ENCODE measurements at places on chromosomes 3 and 15.
A peak's percentile ranks its signal among the peaks of the same experiment; 100 is the strongest.

- no peak for DNase-seq
Observed at GRCh38 chr15:77568014-77568972, 64.4 kb downstream of the LINGO1 start.

DNA sequence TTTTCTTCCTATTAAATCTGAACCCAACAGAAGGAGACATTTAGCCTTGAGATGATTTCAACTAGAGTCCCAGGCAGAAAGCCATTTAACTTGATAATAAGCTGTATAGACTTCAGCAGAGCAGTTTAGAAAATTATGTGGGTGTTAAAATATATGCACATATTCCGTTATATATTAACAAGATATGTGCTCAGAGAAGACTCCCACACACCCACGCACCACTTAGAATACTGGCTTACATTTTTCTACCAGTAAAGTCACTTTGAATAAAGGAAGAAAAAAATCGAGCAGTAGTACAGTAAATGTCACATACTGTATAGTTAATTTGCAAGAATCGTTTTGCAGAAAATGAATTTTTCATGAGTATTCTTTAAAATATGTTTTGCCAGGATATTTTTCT is 599.3 kb downstream of the FGF12 start:
- DNase-seq: no peak

- DNase-seq: no peak
Observed at GRCh38 chr3:50926868-50927267, 252.1 kb downstream of the DOCK3 start.

GRCh38 chr15:83322061-83322460 is 37.6 kb upstream of the BNC1 start:
- DNase-seq: no peak

DNA sequence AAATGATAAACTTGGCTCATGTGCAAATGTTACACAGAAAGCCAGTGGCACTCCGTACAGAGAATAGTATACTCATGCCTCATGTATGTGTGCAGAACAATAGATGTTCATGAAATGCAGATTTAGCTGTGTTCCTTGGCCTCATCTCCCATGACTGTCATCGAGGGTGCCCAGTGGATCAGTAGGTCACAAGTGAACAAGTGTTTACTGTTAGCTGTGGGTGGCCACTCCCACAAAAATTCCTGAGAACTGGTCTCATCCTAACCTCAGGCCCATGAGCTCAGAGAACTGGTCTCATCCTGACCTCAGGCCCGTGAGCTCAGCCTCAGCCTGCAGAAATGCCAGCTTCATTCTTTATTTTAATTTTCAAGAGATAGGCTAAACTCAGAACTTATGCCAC is 124.1 kb downstream of the GADL1 start:
- peak; percentile 86 for DNase-seq

DNA sequence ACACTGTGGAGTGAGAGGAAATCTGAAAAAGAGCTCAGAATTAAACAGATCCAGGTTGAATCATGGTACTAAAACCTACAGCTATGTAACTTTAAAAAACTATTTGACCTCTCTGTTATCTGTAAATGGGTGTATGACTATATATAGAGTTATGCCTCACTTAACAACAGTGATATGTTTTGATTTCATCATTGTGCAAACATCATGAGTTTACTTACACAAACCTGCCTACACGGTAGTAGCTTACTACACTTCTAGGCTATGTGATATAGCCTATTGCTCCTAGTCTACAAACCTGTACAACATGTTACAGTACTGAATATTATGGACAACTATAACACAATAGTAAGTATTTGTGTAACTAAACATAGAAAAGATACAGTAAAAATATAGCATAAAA is 191.6 kb upstream of the MEIS2 start:
- DNase-seq: no peak

DNA sequence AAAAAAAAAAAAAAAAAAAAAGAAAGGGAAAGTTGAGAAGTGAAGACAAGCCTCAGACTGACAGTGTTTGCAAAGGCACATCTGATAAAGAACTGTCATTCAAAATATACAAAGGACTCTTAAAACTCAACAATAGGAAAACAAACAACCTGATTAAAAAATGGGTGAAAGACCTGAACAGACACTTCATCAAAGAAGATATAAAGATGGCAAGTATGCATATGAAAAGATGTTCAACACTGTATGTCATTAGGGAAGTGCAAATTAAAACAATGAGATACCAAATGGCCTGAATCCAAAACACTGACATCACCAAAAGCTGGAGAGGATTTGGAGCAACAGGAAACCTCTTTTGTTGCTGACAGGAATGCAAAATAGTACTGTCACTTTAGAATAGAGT is 48.6 kb downstream of the MCCC1 start:
- DNase-seq: no peak

DNA sequence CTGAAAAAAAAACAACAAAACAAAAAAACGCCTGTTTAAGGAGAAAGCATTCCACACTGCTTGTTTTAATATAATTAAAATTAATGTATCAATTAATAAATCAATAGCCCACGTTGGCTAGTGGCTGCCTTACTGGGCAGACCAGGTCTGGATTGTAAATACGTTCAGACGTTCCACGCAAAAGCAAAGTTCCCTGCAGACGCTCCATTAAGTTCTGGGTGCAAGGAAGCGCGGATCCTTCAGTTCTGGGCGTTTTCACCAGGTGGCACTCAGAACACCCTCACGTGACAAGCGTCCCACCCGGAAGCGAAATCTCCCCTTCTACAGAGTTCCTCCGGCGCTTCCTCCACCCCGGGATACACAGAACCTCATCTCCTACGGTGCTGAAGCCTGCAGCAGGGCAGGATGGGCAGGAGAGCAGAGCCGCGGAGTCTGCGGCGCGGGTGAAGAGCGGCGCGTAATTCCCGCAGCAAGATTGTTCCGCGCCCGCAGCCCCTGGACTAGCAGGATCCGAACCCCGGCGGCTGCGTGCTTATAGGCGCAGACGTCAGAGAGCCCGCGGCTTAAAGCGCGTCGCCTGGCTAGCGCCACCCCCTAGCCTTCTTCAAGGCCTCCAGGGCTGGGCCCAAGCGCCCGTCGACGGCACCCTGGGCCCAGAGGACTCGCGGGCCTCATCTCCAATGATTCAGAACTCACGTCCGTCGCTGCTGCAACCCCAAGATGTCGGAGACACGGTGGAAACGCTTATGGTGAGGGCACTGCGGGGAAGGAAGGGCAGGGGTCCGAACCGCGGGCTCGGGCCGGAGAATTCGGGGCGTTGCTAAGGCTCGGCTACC is at the start of gene SLC25A38:
Gene SLC25A38, plus strand, starts transcription at position 326 of the 836 bp plus-strand sequence. Its CDS starts 355 bp downstream, at position 681.
- DNase-seq: peak; percentile 91

GRCh38 chr15:51369451-51369761 is 28.0 kb downstream of the GLDN start:
- peak; percentile 30 for DNase-seq

DNA sequence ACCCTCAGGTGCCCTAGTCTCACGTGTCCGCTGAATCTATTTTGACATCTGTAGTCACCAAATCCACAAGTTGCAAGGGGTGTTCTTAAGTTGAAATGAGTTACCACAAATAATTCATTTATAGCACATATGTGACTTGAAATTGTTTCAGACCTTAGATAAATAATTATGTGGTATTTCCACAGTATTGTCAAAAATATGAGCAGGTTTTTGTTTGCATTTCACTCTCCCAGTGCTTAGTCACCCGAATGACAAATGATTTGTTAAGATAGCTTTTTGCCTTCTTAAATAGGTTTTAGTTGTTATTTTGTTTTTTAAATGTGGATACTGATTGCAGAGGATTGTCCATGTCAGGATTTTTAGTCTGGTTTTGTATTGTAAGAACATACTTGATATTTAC is 2.6 kb downstream of the MFSD1 start:
- DNase-seq: no peak

DNA sequence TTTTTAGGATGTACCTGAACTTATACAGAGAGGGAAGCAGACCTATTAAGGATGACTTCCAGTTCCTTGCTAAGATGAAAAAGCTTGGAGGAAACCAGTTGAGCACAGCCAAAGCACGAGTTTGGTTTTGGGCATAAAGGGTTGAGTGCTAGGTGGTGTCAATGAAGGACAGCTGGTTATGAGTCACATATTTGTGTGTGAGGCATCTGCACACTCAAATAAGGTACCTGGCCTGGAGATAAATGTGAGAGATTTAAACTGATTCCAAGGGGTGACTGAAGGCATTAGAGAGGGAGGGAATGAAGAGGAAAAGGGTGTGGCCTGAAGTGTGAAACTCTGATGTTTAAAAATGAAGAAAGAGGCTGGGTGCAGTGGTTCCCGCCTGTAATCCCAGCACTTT is 486.7 kb downstream of the DIPK2A start:
- DNase-seq: no peak

DNA sequence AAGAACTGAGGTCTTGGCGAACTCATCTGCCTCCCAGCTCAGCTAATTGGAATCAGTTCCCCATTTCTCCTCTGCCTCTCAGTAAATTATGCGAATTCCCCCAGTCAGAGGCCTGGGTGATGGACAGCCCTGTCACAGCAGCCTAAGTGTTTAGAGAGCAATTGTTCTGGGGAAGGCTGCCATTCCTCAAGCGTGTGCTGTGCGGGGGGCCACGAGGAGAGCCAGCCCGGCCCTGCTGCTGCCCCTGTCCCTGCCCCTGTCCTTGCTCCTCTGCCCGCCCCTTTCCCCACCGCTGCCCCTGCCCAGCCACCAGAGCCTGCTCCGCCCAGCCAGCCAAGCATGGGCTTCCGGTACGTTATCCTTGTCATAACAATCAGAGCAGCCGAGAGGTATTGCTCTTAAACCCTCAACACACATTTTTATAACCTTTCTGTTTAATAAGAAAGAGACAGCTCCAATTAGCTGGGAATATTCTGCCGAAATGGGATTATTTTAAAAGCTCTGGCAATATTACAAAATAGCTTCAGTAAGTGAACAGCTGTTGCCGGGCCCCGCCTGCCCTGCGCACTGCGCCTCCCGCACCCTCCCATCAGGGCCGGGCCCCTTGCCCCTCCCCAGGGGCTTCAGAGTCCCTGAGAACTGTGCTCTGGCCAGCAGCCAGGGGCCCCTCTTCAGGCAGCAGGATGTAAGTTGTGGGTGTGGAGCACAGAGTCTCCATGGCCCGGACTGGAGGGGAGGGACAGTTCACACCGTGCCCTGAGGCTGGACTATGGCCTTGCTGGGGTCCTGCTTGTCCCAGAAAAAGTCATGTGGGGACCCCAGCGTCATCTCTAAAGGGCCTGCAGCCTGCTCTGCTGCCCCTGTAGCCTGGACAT is 12.4 kb upstream of the CACNA2D2 start:
- peak; percentile 48 for DNase-seq

- peak; percentile 83 for DNase-seq
Observed at GRCh38 chr15:45919806-45920205, 285.0 kb downstream of the SQOR start.

- peak; percentile 34 for DNase-seq
Observed at GRCh38 chr3:81521855-81522254, 239.6 kb downstream of the GBE1 start.

- no peak for DNase-seq
Observed at GRCh38 chr3:88616413-88616812, 466.7 kb downstream of the C3orf38 start.

GRCh38 chr3:141784531-141784930 is 21.3 kb downstream of the GRK7 start:
- no peak for DNase-seq

DNA sequence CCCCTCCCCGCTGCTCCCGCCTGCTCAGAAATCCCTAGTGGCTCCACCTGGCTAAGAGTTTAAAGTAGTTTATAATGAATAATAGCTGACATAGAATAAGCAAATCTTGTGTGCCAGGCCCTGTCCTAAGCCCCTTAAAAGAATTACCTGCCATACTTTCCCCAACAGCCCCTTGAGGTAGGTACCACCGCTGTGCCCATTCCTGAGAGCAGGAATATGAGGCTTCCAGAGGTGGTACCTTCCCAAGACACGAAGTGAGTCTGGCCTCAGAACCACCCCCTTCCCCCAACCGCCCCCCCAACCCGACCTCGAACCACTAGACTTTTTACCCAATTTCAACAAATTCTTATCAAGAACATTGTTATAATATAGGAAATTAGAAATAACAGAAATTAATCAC is 1.2 kb downstream of the ABHD6 start:
- no peak for DNase-seq

GRCh38 chr3:11288786-11289637 is 16.8 kb downstream of the ATG7 start:
- peak; percentile 86 for DNase-seq

DNA sequence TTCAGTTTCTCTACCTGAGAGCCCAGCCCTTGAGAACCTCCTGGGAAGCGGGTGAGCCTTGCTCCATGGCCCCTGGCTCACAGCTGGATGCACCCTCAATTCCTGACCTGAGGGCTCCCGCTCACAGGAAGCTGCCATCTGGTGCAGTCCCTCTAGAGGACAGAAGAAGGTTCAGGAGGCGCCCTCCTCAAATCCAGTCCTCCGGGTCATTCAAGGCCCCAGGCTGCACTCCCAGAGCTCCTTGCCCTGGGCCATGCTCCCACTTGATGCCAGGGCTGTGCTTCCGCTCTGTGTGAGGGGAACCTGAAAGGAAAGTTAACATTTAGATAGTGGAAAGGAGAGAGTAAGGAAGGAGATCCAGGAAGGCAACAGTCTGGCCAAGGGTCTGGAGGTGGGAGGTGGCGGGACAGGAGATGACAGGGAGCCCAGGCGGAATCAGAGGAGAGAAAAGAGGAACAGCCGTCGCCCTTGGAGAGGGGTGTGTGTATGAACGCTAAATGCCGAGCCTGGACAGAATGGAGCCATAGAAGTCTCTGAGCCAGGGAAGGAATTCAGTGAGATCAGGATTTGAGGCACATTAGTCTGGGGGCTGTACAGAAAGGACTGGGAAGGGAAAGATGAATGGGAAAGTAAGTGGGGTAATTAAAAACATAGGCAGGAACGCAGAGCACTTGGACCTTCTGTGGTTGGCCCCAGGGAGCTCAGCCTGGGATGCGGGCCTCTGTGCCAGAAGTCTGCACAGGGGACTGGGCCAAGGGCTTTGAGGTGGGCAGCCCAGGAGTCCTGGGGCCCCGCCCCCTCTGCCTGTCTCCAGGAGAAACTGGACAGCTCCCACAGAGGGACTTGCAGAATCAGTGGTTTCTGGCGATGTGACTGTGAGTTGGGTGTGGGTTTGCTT is 26.1 kb downstream of the TBC1D21 start:
- DNase-seq: peak; percentile 88

GRCh38 chr3:39315420-39315819 is 14.1 kb upstream of the CCR8 start:
- no peak for DNase-seq

- no peak for DNase-seq
Observed at GRCh38 chr3:197926418-197926817, 23.6 kb upstream of the RPL35A start.

- DNase-seq: peak; percentile 45
Observed at GRCh38 chr3:147620906-147621305, 211.7 kb downstream of the ZIC1 start.

GRCh38 chr3:126567696-126568438 is 9.1 kb upstream of the C3orf22 start:
- DNase-seq: peak; percentile 14

- DNase-seq: no peak
Observed at GRCh38 chr3:169512991-169513390, 150.5 kb downstream of the MECOM start.

GRCh38 chr3:18334837-18335601 is 90.1 kb downstream of the SATB1 start:
- no peak for DNase-seq

All from astrocyte of the hippocampus (primary cell).